Dorsolateral prefrontal cortex (tissue), 122 donors: ENCODE measurements at places on chromosomes 11 and 22.

DNA sequence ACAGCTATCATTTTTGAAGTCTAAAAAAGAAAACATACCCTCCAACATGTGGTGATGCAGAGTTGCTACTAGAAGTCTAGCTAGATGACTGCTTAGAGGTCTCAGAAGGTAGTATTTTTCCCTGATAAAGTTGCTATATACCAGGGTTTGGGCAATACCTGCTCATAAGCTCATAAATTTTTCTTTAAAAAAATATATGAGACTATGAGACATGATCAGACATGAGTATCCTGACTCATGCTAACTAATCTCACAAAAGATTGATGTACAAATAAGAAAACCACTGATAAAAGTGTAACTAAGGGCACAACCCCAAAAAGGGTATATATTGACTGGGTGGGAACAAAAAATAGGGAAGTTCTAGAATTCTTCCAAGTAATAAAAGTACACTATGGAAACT is 740.9 kb downstream of the METTL15 start:
- no peak for DNase-seq

- DNase-seq = no peak
Measured at GRCh38 chr11:109016724-109017123, 351.9 kb downstream of the DDX10 start.

DNA sequence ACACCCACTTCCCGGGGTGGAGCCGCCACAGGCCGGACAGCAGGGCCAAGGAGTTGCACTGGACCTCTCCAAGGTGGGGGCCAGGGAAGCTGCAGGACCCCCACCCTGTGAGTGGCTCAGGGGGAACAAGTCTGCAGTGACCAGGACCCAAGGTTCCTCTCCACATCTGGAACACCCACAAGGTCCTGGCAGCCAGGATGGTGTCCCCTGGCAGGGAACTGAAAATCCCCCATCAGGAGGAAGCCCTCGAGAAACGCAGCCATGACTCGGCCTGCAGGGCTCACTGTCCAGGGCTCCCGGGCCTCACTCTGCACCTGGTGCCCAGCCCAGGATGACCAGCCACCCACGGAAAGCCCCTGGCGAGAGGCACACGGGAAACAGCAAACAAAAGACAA is 11.5 kb downstream of the RNH1 start:
- DNase-seq = no peak

DNA sequence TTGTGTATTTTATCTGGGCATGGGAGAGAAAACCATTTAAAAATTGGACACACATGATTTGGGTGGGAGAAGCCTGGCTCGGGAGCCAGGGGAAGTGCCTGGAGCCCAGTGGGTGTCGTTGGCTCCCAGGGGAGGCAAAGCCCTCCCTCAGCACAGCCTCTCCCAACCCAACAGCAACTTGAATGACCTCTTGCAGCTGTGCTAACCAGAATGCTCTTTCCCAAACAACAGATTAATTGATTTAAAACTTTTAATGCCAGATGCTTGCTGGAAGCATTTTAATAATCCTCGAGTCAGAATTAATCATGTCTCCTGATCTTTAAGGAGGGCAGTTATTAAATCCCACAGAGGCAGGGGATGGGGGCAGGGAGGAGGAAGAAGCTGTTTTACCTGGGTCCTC is 401.6 kb downstream of the BUD13 start:
- no peak for DNase-seq

DNA sequence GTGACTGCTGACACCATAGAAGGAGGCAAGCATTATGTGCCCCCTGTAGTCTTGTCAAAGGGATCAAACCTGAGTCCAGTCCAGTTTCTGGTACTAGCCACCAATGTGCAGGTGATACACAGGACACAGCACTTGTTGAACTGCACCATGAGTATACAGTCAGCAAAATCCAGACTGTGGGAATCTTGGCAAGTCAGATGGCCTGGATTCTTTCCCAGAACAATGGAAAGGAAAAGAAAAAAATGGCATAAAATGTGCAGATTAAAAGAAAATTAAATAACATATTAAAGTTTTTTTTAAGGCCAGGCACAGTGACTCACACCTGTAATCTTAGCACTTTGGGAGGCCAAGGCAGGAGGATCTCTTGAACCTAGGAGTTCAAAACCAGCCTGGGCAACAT is 16.8 kb downstream of the CRY2 start:
- DNase-seq = no peak

DNA sequence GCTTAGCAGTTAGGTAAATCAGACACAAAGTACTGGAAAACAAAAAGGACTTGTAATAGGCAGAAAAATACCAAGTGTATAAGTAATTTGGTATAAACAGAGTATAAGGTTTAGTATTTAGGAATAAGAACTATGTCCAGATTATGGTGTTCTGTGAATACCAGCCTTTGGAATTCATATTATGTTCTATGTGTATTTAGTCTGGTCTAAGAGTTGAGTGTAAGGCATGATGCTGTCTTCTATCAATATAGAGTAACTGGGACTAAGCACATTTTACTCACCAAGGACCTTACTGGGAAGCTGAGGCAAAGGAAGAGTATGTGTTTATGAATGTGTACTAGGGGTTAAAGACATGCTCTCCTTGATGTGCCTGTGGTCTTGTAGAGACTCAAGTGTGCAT is 9.5 kb downstream of the SDHD start:
- DNase-seq = no peak
